ENCODE measurements at places on chromosomes 12 and 14. TPM values are rescaled to one million over a fixed set of nuclear protein-coding genes. Genes with fewer than 3 reads are reported as not detected.

PRB2 gene
- not detected for total RNA-seq

DNA sequence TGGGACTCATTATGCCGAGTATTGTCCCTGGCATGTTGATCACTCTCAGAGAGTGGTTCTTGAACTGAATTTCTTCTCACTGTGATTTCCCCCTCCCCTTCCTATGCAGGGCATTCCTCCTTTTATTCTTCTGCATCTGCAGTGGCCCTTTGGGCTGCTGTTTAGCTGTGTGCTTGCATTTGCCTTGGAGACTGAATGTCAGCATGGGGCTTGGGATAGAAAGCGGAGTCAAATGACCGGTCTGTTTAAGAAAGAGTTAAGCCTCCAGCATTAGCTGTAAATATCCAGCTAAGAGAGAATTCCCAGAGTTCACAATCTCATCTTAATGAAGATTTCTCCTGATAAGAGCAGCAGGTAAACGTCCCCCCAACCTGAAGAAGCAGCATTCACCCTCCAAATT, 65.6 kb upstream of the RMST start:
- DNase-seq = no peak

DNA sequence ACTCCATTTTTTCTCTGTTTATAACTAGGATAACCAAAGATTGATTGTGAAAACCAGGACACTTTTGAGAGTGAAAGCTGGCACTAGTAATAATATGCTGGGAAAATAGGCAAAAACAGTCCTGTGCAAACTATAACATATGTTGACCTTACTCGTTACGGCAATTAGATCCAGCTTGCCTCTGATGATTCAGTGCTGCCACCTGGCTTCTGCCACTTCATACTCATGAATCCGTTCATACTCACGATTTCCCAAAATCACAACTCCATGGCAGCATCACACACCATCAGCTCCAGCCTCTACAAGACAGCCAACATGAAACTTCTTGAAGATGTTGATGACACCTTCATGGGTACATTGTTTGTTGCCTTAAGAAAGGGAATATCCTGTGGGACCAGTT, 49.1 kb upstream of the CAND1 start:
- DNase-seq = no peak

GRCh38 chr12:40581889-40582288, 110.3 kb upstream of the CNTN1 start:
- no peak for DNase-seq

ZNF219 gene
- total RNA-seq = 6.4 TPM

GRCh38 chr14:74675219-74675618, 37.7 kb downstream of the AREL1 start:
- no peak for DNase-seq

DNA sequence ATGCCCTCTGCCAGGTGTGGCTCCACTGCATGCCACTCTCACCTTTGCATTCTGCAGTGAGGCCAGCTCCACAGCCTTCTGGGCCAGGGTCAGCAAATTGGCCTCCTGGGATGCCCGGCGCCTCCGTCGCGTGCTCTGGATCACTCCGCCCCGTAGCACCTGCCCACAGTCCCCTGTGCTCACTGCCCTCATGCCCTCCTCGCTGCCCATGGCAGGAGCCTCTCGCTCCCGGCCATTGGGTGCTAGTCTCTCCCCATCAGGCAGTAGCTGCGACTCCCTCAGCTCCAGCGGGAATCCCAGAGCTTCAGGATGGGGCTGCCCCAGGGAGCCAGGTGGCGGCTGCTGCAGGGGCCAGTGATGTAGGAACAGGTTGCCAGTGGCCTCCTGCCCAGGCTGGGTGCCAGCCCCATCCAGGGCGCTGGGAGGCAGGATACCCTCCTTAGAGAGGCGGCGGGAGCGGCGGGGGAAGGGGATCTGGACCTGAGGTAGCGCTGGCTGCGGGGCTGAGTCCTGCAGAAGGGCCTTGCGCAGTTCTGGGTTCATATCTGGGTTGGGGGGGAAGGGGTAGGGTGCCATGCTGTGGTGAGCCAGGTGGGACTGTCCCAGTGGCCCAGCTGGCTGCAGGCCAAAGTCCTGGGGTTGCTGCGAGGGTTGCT, 24.5 kb upstream of the PNMA1 start:
- no peak for DNase-seq

Measured in GM12878 (cell line).